ENCODE measurements at places on chromosomes 5 and 9. TPM values are rescaled to one million over a fixed set of nuclear protein-coding genes. Genes with fewer than 3 reads are reported as not detected.

GRCh38 chr9:118401546-118401945 is 697.3 kb downstream of the TLR4 start:
- DNase-seq, result no peak

- no peak for DNase-seq
Measured at GRCh38 chr5:54740141-54740540, 222.6 kb downstream of the SNX18 start.

GRCh38 chr5:10138395-10139057 is 111.2 kb downstream of the ATPSCKMT start:
- DNase-seq, result no peak

DNA sequence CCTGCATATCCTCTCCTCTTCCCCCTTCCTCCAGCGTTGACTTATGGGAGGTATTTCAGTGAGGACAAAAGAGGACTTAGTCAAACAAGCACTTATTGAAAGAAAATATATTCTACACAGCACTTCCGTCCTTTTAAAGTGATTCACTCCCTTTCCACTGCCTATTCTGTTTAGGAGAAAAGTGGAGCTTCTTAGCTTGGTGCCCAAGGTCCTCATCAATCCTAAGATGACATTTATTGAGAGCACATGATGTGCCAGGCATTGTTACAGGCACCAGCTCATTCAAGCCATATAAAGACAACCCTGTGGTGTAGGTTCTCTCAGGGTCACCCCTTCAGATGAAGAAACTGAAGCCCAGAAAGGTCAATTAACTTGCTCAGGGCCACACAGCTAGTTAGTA is 95.9 kb downstream of the KCNIP1 start:
- no peak for DNase-seq

DNA sequence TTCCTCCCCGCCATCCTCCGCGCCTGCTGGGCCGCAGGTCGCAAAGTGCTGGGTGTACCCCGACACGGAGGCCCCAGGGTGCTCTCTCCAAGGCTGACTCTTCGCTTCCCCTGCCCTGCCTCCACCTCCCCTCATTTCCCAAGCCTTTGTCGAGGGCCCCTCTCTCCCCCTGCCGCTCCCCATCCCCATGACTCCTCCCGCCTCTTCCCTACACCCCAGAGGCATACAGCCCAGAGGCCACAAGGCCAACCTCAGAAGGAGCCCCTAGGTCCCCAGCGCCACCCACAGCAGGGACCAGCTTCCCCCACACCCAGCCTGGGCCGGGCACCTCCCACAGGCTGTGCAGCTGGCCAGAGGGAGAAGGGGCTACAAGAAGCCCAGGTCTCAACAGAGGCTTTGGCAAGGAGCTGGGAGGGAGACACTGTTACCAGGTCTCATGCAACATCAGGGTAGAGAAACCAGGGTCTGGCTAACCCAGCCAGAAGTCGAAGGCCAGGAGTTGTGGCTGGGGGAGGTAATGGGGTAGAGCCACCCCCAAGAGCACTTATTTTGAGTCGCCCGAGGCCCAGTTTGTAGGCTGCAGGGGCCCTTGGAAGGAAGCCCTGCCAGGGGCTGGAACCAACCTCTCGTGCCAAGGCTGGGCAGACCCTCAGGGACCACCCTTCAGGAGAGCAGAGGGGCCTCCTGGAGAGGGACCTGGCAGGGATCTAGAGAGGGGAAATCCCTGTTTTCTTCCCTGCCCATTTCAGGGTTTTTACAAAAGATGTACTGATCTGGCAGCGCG is 24.5 kb upstream of the SARDH start:
- DNase-seq, result no peak

DNA sequence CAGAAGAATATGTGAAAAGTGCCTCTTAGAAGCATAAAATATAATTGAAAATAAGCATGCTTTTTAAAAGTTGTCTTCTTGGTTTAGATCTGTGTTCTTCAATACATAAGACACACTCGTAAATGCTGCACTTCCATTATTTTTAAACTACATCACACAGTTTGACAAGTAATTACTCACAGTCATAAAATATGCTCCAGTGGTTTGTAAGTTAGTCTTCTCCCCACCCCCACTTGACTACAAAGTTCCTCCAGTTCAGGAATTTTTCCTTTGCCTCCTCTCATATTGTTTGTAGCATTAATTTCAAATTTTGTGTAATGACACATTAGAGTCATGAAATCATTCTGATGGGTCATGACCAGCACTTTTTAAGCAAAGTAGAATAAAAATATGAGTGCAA is 60.3 kb upstream of the PTGER4 start:
- DNase-seq, result no peak

GRCh38 chr5:9168791-9169556 is 376.9 kb downstream of the SEMA5A start:
- no peak for DNase-seq

DNA sequence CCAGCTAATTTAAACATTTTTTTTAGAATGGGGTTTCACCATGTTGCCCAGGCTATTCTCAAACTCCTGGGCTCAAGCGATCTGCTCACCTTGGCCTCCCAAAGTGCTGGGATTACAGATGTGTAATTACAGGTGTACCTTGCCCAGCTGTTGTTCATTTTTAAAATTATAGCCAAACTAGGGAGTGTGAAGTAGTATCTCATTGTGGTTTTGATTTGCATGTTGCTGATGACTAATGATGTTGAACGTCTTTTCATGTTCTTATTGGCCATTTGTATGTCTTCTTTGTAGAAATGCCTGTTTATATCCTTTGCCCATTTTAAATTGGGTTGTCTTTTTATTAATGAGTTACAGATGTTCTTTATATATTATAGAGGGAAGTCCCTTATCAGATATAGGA is 31.5 kb downstream of the EHMT1 start:
- no peak for DNase-seq

GRCh38 chr9:121299467-121300282 is 31.7 kb downstream of the GSN start:
- DNase-seq, result no peak

GRCh38 chr9:124442826-124443225 is 7.4 kb upstream of the ADGRD2 start:
- DNase-seq, result no peak

DNA sequence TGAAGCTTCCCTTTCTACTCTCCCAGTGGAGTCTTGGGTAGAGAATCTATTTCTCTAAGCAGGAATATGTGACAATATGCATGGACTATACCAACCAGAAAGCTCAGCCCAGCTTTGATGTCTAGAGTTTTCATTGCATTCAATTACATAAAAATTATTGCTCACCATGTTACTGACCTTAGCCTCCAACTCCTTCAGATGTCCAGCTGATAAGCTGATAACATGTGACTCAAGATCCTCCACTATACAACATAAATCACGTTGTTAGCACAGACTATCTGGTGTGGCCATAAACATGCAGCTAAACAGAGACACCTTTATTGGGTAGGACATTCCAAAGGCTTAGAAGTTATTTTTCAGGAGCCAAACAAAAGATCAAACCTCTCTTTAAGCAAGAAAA is 1168.2 kb downstream of the CDH12 start:
- DNase-seq, result no peak

DNA sequence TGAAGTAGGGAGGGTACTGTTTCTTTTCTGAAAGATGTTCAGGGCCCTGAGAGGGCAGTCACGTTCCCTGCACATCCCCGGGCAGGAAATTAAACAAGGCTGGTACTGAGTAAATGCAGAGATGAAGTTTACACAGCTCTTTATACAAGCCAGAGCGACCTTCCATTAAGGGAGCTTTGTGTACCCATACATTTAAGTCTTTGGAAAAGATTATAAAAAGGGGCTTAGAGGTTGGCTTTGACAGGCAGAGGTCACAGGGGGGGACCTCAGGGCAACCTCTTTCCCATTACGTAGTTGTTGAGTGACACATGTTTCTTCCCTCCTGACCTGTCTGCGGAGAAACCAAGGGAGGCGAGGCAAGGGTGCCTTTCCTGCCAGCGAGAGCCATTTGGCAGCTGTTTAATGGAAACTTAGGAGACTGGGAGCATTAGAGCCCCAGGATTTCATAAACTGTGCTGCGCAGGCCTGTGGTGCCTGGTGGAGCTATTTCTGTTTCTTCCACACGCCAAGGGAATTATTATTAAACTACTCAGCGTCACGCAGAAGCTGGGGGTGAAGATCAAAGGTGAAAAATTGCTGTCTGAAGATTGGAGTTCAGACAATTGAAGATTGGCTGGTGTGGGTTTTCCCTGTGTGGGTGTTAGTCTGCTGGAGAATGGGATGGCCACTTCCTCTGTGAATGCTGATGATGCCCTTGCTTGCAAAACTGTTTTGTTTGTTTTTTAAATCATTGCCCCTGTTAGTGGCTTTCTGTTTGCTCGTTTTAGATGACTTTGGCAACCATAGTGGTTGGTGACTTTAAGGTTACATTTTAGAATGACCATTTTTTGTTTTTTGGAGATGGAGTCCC is 3.2 kb upstream of the SMIM32 start:
- DNase-seq, result no peak

DNA sequence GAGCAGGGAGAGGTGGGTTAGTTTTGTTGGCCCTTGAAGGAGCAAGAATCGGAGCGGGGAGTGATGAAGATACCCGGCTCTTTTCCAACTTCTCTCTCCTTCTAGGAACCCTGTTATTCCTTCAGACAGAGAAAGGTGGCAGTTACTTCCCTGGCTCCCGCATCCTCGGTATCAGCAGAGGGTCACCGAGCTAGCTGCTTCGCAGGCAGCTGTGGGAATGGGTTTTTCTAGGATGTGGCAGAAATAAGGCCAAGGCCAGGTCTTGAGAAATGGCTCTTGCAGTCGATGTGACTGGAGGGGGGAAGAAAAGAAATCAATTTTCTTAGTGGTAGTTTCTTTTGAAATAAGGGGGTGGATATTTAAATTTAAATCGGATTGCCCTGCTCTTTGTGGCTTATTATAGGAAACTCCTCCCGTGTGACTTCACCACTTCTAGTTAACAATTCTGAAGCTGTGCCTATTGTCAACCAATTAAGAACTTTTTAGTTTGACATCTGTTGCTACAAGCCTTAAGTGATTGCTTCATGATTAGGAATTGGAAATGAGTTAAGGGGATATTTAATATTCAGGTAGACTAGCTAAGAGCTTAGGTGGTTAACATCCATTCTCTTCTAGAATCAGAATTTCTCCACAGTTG is 1.4 kb downstream of the SAP30L start:
- peak; percentile 5 for DNase-seq

DNA sequence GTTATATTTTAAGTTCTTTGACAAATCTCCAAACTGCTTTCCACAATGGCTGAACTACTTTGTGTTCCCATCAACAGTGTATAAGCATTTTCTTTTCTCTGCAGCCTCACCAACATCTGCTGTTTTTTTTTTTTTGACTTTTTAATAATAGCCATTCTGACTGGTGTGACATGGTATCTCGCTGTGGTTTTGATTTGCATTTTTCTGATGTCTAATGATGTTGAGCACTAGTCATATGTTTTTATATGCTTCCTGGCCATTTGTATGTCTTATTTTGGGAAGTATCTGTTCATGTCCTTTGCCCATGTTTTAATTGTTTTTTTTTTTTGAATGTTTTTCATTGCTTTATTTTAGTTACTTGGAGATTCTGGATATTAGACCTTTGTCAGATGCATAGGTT is 196.6 kb downstream of the PLK2 start:
- no peak for DNase-seq

GRCh38 chr9:115220319-115221005 is 102.5 kb upstream of the TNC start:
- no peak for DNase-seq

DNA sequence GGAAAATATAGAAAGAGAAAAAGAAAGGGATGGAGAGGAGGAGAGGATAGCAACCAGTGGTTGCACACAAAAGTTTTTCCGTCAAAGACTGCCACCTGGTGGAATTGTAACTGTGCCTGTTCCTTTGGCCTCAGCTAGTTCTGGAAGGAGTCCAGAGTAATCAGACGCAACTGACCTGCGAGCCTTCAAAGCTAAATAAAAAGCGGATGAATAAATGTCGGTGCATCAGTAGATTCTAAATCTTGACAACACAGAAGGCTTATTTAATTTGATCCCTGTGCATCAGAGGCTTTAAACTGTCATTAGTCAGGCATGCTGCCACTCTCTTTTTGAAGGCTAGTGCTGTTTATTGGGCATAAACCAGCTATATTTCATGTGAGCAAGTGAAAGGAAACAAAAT is 132.9 kb upstream of the ACO1 start:
- peak; percentile 3 for DNase-seq

DNA sequence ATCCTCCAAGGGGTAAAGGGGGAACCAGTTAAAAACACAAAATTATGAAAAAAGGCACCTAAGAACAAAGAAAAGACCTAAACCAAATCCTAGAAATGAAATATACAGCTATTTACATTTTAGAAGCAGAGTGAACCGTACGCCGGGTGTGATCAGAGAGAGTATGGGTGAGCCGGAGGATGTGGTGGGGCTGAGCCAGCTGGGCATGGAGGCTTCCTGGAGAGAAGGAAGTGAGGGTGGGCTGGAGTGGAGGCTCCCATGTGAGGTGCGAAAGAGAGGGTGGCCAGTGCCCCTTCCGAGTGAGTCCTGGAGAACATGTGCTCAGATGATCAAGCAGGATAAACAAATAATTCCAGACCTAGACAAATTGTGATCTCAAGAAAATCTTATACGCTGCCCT is 111.6 kb downstream of the CACNA1B start:
- DNase-seq, result no peak

- no peak for DNase-seq
Measured at GRCh38 chr5:156920042-156920860, 42.8 kb downstream of the TIMD4 start.

GRCh38 chr5:148747536-148747906 is 78.9 kb upstream of the ADRB2 start:
- DNase-seq, result no peak

- DNase-seq, result no peak
Measured at GRCh38 chr5:174303035-174303434, 257.5 kb downstream of the NSG2 start.

GRCh38 chr5:116561658-116562057 is 13.0 kb downstream of the SEMA6A start:
- no peak for DNase-seq

DNA sequence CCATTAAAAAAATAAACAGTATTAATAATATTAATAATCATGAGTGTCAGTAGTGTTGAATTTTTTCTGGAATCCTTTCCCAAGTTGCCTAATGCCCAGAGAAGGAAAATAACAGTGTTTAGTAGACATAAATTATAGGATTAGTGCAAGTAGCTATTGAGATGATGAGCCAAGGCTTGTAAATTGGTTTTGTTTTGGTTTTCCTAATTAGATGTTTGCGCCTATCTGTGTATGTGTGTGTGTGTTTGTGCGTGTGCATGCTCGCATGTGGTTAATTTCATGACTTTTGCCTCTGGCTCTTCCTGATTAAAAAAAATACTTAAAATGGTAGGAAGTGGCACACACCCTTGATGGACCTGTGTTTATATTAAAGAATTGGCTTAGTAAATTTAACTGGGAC is 55.4 kb downstream of the FXN start:
- no peak for DNase-seq

Gene SOHLH1
- total RNA-seq, result not detected

Gene PCDHB16
- total RNA-seq, result 8.2 TPM

Gene GFI1B
- total RNA-seq, result 0.09 TPM

Gene AQP7
- 0.54 TPM for total RNA-seq

Gene PLPPR1
- total RNA-seq, result 65.3 TPM

Gene ISL1
- not detected for total RNA-seq

Gene PCDHAC2
- total RNA-seq, result 34.8 TPM

Gene UHRF2
- total RNA-seq, result 87.2 TPM

Gene SLC36A3
- total RNA-seq, result not detected

Gene ORM1
- total RNA-seq, result not detected

Gene ITGA2
- total RNA-seq, result 1.1 TPM

Data from cerebellum (tissue), 4 donors.